HT1080 (cell line): ENCODE measurements at places on chromosomes 3 and 15. TPM values are rescaled to one million over a fixed set of nuclear protein-coding genes. Genes with fewer than 3 reads are reported as not detected.
A peak's percentile ranks its signal among the peaks of the same experiment; 100 is the strongest.

DNA sequence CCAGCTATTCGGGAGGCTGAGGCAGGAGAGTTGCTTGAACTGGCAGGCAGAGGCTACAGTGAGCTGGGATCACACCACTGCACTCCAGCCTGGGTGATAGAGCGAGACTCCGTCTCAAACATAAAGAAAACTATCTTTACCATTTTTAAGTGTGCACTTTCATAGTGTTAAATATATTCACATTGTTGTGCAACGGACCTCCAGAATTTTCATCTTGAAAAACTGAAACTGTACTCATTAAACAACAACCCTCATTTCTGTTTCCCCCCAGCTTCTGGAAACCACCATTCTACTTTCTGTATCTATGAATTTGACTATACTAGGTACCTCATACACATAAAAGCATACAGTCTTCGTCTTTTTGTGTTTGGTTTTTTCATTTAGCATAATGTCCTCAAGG lies 375.1 kb downstream of the SHQ1 start:
- no peak for DNase-seq

- DNase-seq = no peak
These were observed 532.5 kb upstream of the KCNMB2 start for GRCh38 chr3:178003756-178004155.

- DNase-seq = no peak
These were observed 82.4 kb upstream of the STT3B start for GRCh38 chr3:31450345-31450744.

DNA sequence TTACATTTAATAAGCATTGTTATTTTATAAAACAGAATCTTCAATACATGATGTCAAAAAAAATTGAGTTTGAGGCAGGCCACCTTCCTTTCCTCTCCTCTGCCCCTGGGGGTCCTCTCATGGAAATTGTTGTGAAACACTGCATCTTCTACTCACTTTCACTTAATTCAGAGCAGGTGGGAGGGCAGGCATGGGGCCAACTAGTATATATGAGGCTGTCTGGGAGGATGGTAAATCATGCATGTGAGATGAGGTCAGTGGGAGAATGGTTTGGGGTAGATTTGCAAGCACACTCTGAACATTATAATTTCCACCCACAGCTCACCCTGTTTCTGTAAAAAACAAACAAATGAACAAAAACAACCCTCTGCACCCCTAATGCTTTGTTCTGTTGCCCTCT lies 10.4 kb upstream of the CCDC14 start:
- no peak for DNase-seq

Gene FBXL22
- 0.60 and 1.9 TPM in 2 replicates for total RNA-seq

Gene GOLGA6B
- total RNA-seq = 0.18 TPM in 1 of 2 replicates, not detected in the other

Gene GOLGA8O
- 0.10 TPM in 1 of 2 replicates, not detected in the other for total RNA-seq

GRCh38 chr15:70340494-70340870 lies 242.8 kb upstream of the TLE3 start:
- DNase-seq = no peak

DNA sequence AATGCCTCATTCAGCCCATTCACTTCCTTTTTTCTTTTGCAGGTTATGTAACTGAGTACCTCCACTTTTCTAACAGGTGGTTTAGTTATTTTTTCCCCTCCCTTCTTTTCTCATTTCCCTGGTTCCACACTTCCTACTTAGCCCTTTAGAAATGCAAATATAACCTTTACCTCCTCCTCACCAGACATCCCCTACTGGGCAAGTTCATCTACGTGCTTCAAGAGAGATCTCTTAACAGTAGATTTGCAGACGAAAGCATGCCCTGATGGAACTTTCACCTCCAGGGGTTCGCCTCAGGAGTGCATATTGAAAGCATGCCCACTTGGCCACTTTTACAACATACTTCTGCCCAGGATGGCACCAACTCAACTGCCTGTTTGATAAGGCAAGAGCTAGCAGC lies 314.1 kb upstream of the LRRC3B start:
- DNase-seq = no peak

Gene PXK
- 19.6 and 23.3 TPM in 2 replicates for total RNA-seq

Gene SLC15A2
- not detected in 2 replicates for total RNA-seq

Gene CHL1
- not detected in 2 replicates for total RNA-seq

Gene RARRES1
- total RNA-seq = not detected in 2 replicates

DNA sequence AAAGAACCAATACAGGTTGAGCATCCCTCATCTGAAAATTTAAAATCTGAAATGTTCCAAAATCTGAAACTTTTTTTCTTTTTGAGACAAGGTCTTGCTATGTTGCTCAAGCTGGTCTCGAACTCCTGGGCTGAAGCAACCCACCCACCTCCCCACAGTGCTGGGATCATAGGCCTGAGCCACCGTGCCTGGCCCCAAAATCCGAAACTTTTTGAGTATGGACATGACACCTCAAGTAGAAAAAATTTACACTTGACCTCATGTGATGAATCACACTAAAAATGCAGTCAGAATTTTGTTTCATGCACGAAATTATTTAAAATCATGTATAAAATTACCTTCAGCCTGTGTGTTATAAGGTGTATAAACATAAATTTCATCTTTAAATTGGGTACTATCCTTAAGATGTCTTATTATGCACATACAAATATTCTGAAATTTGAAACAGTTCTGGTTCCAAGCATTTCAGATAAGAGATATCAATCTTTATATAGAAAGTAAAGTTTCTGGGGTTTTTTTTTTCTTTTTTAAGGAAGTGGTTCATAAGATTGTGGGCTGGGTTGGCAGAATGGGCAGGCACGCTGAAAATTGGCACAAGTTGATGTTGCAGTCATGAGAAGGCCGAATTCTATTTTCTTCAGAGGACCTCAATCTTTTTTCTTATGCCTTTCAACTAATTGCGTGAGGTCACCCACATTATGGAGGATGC lies 72.5 kb downstream of the SPRED1 start:
- no peak for DNase-seq

DNA sequence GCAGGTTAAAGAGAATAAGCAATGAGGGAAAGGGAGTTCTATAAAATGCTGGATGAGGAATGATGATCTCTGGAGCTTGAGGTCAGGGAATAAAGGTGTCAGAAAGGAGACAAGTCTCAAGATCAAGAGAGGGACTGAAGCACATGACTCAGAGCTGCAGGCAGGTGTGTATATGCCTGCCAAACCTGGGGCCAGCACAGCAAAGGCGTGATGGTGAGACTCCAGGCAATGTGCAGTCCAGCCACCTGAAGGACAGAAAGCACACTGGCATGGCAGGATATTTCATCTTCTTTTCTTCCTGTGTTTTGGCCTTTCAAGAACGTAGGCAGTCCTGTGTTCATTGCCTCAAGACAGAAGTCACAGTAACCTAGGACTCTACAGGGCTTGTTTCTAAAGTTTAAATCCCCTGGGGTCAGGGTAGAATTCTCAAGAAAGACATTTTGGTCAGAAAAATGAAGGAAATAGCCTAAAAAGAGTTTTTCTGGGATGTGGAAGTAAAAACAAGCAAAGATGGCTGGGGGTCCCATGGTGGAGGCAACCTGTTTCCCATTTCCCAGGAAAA lies 55.5 kb upstream of the TOPAZ1 start:
- no peak for DNase-seq

DNA sequence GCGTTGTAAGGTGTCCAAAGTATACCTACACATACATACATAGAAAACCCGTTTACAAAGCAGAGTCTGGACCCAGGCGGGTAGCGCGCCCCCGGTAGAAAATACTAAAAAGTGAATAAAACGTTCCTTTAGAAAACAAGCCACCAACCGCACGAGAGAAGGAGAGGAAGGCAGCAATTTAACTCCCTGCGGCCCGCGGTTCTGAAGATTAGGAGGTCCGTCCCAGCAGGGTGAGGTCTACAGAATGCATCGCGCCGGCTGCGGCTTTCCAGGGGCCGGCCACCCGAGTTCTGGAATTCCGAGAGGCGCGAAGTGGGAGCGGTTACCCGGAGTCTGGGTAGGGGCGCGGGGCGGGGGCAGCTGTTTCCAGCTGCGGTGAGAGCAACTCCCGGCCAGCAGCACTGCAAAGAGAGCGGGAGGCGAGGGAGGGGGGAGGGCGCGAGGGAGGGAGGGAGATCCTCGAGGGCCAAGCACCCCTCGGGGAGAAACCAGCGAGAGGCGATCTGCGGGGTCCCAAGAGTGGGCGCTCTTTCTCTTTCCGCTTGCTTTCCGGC lies 318.6 kb downstream of the FGF12 start:
- DNase-seq = no peak

DNA sequence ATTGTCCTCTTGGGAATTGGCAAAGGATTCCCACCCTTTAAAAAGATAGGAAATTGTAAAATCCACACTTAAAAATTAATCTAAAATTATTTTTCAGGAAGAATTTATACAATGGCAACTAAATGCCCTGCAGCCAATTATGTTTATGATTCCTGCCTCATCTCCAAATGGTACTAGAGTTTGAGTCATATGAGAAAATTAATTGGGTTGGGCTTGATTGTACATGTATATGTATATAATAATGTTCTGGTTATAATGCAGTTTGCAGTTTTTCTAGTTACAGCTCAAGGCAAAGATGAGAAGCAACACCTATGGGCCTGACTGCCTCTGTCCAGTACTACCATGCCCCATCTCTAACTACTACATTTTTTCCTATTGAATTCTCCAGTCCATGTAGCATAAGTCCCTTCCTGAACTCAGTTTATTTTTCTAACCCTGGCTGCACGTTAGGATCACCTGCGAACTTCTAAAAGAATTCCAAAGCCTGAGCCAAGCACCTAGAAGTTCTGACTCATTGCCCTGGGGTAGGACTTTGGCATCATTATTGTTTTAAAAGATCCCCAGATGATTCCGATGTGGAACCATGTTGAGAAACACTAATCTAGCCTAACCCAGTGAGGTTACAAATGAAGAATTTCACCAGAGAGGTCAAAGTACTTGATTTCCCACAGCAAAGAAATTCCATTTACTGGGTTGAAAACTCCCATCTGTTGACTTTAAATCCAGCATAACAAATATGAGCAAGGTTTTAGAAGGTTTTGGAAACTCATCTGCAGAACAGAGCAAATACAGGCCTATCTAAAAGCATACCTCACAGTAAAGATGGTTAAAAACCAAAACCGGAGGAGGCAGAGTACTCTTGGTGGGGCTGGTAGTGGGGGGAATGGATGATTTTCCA lies 19.4 kb downstream of the TGFBR2 start:
- DNase-seq = peak; percentile 47

GRCh38 chr15:25436707-25437106 lies 2.1 kb downstream of the UBE3A start:
- DNase-seq = no peak

DNA sequence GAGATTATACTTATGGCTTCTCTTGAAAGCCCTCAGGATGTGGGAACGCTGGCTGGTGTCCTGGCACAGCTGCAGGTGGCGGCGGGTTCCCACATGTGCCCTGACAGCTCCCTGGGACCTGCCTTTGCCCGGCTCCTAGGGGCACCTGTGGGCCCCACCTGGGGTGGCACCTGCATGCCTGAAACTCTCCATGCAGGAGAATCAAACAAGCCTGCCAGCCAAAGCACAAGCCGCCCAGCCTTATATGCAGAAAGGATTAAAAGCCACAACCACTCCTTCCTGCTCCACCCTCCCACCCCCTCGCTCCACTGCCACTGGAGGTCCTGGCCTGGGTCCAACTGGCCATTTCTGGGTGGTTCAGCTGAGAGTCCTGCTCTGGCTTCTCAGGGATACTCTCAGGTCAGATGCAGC lies 18.1 kb downstream of the TRPM1 start:
- no peak for DNase-seq

Gene CYFIP1
- total RNA-seq = 86.8 and 96.8 TPM in 2 replicates

Gene RHOA
- total RNA-seq = 305 and 426 TPM in 2 replicates

Gene FAM162A
- 78.9 and 81.1 TPM in 2 replicates for total RNA-seq
